Cardiac muscle cell (in vitro differentiated cells and primary cell): ENCODE measurements at places on chromosomes 4 and X. TPM values are rescaled to one million over a fixed set of nuclear protein-coding genes. Genes with fewer than 3 reads are reported as not detected.

DNA sequence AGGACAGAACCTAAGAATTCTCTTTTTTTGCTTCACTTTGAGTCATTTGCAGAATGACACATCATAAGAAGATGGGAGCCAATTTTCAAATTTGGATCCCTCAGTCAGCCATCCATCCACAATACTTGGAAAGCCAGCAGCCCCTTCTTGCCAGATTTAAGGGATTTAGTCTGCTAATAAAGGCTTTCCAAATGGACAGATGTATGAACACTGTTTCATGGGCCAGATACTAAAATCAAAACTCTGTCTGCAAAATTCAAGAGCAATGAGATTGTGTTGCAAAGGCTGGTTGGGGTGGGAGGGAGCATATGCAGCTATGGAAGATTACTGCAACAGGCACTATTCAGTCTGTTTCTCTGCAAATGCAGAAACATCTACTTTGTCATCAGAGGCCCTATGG, 37.7 kb upstream of the KCNIP4 start:
- no peak for DNase-seq

- peak; percentile 72 for DNase-seq
Measured at GRCh38 chr4:157012781-157013180, 41.2 kb upstream of the PDGFC start.

The RENBP gene
- 5.7 and 12.4 TPM in 2 replicates for total RNA-seq

The ARHGAP6 gene
- 18.5 and 45.0 TPM in 2 replicates for total RNA-seq

DNA sequence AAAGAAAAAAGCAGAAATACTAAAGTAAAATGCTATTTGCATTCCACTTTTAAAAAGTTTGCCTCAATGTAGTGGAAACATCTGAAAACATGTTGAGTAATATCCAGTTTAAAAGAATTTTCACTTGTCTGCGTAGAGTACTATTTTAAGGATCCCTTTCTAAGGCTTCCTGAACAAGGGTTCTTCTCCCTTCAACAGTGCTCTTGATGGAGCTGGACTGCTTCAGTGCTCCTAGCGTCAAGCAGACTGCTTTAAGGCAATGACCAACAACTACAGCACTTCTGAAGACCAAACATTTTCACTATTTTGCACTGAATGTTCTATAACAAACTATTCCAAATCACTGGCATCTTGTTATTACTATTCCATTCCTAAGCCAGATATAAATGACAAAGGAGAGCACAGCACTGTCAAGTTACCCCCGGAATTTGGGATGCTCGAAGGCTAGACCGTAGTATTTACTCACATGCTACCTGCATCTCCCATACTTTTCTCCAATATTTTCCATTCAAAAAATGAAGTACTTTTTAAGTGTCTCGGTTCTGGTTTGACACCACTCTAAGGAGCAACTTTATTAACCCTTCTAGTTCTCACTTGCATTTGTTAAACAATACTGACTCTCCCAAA, 36.1 kb downstream of the TMEM165 start:
- no peak for DNase-seq

- no peak for DNase-seq
Measured at GRCh38 chr4:66562276-66562806, 892.1 kb upstream of the EPHA5 start.

DNA sequence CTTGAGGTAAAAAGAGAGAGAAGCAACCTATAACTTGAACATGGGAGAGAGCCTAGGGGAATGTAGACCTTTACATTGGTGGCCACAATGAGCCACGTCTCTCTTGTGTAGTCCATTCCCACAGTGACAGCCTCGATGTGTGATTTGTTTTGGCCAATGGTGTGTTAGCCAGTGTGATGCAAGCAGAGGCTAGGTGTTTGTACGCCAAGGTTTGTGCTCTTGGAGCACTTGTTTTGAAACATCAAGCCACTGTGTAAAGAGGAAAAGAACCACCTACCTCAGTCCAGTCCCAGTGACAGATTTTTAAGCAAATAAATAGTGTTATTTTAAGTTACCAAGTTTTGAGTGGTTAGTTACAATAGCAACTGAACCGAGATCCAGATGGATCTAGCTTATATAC, 23.9 kb upstream of the TMEM192 start:
- no peak for DNase-seq

The PFKFB1 gene
- 0.33 and 0.99 TPM in 2 replicates for total RNA-seq

GRCh38 chrX:3129256-3129655, 88.0 kb downstream of the ARSF start:
- peak; percentile 25 for DNase-seq

- DNase-seq, result peak; percentile 55
Measured at GRCh38 chr4:107863850-107864371, 39.2 kb downstream of the SGMS2 start.

- DNase-seq, result peak; percentile 75
Measured at GRCh38 chr4:41258783-41259182, 2.1 kb downstream of the UCHL1 start.

The HSFX3 gene
- total RNA-seq, result not detected in 2 replicates

- DNase-seq, result no peak
Measured at GRCh38 chr4:102430461-102430910, 70.7 kb upstream of the NFKB1 start.

GRCh38 chr4:123217664-123218063, 178.9 kb upstream of the SPRY1 start:
- DNase-seq, result no peak

DNA sequence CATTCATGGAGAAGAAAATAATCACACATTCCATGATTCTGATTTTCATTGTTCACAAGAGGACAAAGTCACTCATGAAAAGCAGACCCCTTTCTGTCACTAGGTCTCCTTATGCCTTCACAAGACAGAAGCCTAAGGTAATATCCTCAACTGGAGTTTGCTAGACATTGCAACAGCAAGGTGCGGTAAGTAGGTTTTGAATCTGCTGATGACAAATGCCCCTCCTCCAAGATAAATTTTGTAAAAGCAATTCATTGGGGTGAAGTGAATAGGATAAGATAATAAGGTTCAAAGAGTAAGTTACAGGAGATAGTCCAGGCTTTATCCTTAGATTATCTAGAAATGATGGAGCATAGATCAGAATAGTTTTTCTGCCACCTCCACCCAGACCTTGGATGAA, 16.1 kb upstream of the CYP2U1 start:
- DNase-seq, result no peak

The TCEAL7 gene
- 3.5 and 7.0 TPM in 2 replicates for total RNA-seq

GRCh38 chr4:37220685-37221084, 23.9 kb upstream of the NWD2 start:
- DNase-seq, result no peak

The RPS6KA6 gene
- total RNA-seq, result 3.3 and 3.8 TPM in 2 replicates

DNA sequence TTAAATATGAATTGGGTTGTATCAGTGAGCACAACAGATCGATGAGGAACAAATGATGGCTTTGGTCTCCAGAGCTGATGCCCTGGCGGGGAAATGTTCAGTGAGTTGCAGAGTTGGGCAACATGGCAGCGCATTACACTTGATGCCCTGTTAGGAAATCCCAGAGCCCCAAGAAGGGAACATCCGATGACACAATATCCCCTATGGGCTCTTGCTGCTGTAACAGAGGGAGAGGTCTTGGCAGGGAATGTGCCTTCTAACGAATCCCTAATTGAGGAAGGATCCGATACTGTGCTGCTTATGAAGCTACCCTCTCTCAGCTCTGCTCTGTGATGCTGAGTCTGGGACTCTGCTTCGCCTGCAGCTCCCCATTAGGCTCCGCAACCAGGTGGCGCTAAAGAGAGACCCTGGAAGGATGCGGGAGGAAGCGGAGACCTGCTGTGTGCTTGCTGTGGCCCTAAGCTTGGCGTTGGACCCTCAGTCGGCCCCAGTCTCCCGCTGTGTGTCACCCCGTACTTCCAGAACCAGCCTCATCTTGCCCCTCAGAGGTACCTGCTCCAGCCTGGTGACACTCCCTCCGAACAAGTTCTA, 38.9 kb downstream of the PDHA1 start:
- DNase-seq, result peak; percentile 66

The VCX2 gene
- not detected in 2 replicates for total RNA-seq

The GRIA3 gene
- total RNA-seq, result 2.8 and 5.9 TPM in 2 replicates

The SPANXN4 gene
- total RNA-seq, result not detected in 2 replicates

The ETDA gene
- not detected in 2 replicates for total RNA-seq

- no peak for DNase-seq
Measured at GRCh38 chr4:12979797-12980196, 504.3 kb downstream of the RAB28 start.

GRCh38 chrX:94830717-94831116, 1156.7 kb downstream of the FAM133A start:
- no peak for DNase-seq

The CLCN3 gene
- 34.8 and 48.7 TPM in 2 replicates for total RNA-seq

- no peak for DNase-seq
Measured at GRCh38 chrX:133888984-133889383, 96.4 kb downstream of the GPC3 start.

GRCh38 chrX:374596-374995, 12.1 kb downstream of the PPP2R3B start:
- no peak for DNase-seq

DNA sequence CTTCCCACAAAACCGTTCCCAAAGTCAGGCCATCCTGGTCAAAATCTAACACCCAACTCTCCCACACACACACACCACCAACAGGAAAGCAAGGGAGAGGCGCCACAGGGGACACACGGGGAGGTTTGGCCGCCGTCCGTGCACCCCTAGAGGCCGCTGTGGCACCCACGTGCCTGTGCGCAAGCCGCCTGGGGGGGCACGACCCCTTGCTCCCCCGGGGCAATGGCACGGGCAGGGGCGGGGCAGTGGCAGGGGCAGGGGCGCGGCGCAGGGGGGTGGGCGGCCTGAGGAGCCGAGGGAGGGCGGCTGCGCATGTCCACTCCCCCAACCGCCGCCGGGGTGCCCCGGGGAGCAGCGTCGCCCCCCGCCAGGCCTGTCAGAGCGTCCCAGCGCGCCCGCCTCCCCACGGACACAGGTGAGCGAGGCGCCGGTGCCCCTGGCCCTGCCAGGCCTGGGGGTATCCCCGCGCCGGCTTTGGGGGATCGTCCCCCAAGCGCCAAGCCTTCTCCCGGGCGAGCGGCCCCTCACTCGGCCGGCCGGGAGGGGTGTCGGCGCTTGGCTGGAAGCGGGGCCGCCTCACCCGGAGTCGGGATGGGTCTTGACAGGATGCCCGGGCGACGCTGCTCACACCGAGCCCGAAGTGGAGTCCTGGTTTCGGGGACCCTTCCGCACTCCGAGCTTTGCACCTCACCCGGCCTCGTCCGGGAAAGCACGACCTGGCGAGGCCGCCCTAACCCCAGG, at the start of gene ERAS:
TSS of gene ERAS (plus strand) at position 379 of the 741 bp plus-strand sequence. CDS start 2,611 bp downstream, outside the sequence.
- no peak for DNase-seq

GRCh38 chr4:48403779-48404178, 62.5 kb downstream of the SLAIN2 start:
- DNase-seq, result no peak

GRCh38 chr4:101334963-101335572, 12.3 kb downstream of the PPP3CA start:
- no peak for DNase-seq

DNA sequence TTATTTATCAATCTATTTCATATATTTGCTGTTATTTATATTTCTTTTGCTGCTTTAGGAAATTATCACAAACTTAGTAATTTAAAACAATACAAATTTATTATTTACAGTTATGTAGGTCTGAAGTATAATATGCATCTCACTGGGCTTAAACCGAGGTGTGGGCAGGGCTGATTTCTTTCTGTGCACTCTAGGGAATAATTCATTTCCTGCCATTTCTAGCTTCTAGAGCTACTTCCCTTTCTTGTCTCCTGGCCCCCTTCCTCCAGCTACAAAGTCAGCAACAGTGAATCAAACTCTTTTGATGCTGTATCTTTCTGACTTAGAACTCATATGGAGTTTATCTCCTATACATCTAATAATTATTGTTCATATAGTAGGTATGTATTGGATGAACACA, 303.5 kb upstream of the ARSJ start:
- DNase-seq, result no peak
